Subcutaneous preadipocyte (primary cell): ENCODE measurements at places on chromosomes 2 and 18. TPM values are rescaled to one million over a fixed set of nuclear protein-coding genes. Genes with fewer than 3 reads are reported as not detected.

The CYRIA gene
- total RNA-seq = 2.5 and 2.6 TPM in 2 replicates

The MAPRE2 gene
- 14.7 and 17.0 TPM in 2 replicates for total RNA-seq

The ASTL gene
- total RNA-seq = not detected in 2 replicates

The FLACC1 gene
- 1.4 and 1.5 TPM in 2 replicates for total RNA-seq

The KHK gene
- total RNA-seq = 1.4 and 1.5 TPM in 2 replicates

The MAP3K20 gene
- 65.0 and 76.2 TPM in 2 replicates for total RNA-seq

The VPS4B gene
- 30.1 and 37.7 TPM in 2 replicates for total RNA-seq

The PROM2 gene
- 0.20 and 0.37 TPM in 2 replicates for total RNA-seq

The SESTD1 gene
- 30.1 and 33.4 TPM in 2 replicates for total RNA-seq

The GRB14 gene
- 0.37 and 0.78 TPM in 2 replicates for total RNA-seq

The POTEE gene
- total RNA-seq = not detected in 2 replicates

The GKN1 gene
- not detected in 2 replicates for total RNA-seq

The SPIRE1 gene
- total RNA-seq = 18.7 and 27.0 TPM in 2 replicates
